Kidney epithelial cell (primary cell): ENCODE measurements at places on chromosomes 2 and 18. TPM values are rescaled to one million over a fixed set of nuclear protein-coding genes. Genes with fewer than 3 reads are reported as not detected.

The SLC9A2 gene
- 3.4 and 4.9 TPM in 2 replicates for total RNA-seq

The SMAD7 gene
- 54.3 and 68.1 TPM in 2 replicates for total RNA-seq

The COL4A3 gene
- total RNA-seq, result 0.96 and 2.3 TPM in 2 replicates

The ASPRV1 gene
- total RNA-seq, result 0.07 and 0.08 TPM in 2 replicates

The RGPD4 gene
- not detected in 2 replicates for total RNA-seq

The FAM228A gene
- total RNA-seq, result 0.29 TPM in 1 of 2 replicates, not detected in the other

The GREB1L gene
- 1.5 and 1.8 TPM in 2 replicates for total RNA-seq
